Immature natural killer cell (primary cell): ENCODE measurements at places on chromosomes 16 and 17. TPM values are rescaled to one million over a fixed set of nuclear protein-coding genes. Genes with fewer than 3 reads are reported as not detected.

DNA sequence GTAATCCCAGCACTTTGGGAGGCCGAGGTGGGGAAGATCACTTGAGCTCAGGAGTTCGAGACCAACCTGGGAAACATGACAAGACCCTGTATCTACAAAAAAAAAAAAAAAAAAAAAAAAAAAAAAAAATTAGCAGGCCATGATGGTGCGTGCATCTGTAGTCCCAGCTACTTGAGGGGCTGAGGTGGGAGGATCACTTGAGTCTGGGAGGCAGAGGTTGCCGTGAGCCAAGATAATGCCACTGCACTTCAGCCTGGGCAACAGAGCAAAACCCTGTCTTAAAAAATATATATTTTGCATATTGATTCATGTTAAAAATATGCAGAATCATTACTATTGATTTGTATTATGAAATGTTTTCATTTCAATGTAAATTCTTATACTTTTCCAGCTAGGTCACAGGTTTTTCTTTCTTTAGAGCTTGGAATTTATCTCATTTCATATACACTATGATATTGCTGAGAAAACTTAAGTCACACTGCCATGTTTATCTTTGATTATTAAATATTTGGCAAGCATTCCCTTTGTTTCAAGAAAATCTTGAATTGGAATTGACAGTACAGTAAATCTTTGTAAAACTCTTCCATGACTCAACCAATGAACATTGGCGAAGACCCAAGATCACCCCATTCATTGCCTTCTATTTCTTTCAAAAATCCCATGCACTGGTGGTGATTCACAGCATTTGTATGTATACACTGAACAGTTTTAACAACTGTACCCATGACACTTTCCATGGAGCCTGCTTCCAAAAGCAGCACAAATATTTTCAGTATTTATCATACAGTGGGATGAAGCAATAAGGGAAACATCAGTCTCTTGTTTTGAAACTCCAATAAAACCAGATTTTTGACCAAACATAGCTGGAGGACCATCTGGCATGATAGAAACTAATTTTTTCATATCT is 83.5 kb upstream of the TNRC6A start:
- H3K4me3 ChIP-seq = no peak overlapping the region
- H3K4me1 ChIP-seq = no peaks in the 10 kb centered on the region
- no peaks in the 10 kb centered on the region for H3K36me3 ChIP-seq
- peaks cover 6% of the 10 kb centered on the region for H3K27me3 ChIP-seq
- DNase-seq = no peak

- DNase-seq = no peak
- no peak overlapping the region for H3K27ac ChIP-seq
- H3K27me3 ChIP-seq = peaks cover 1% of the 10 kb centered on the region
- peaks cover 58% of the 10 kb centered on the region for H3K36me3 ChIP-seq
Observed at GRCh38 chr16:15613676-15614075, 29.3 kb downstream of the MARF1 start.

GRCh38 chr17:61981323-61981722 is 53.5 kb upstream of the INTS2 start:
- H3K27me3 ChIP-seq = no peaks in the 10 kb centered on the region
- H3K27ac ChIP-seq = no peak overlapping the region
- no peak for DNase-seq
- peaks cover 24% of the 10 kb centered on the region for H3K36me3 ChIP-seq
- no peak overlapping the region for H3K4me3 ChIP-seq

DNA sequence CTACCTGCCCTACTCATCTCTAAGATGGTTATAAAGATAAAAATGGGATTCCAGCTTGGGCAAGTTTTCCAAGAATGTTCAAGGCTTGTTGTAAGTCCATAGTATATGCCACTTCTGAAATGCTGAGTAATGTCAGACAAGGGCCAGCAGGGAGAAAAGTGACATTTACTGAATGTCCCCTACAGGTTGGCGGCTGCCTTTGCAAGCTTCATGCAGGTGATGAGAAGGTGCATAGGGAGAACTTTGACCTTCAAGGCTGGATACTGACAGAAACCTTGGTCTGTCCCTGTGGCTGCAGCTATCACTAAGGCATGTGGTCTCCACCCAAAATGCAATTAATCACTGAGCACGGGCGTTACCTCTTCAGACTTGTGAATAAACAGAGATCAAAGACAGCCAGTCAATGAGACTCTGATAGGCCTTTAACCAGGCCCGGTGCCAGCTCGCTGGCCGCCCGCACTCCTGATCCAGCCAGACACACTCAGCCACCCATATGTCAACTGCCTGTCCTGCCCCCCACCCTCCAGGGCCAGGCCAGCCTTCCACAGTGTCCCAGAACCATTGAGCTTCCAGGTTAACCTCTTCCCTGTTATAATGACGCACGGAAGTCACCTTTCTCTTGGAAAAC is 26.8 kb upstream of the AXIN2 start:
- no peaks in the 10 kb centered on the region for H3K4me1 ChIP-seq
- no peak overlapping the region for H3K4me3 ChIP-seq
- H3K27me3 ChIP-seq = peaks cover 11% of the 10 kb centered on the region

GRCh38 chr16:152141-153128 is at the start of gene HBZ:
HBZ (plus strand) TSS chr16:152644; CDS start chr16:152910, 266 bp downstream.
- no peak within 1 kb of the TSS for H3K27ac ChIP-seq
- H3K36me3 ChIP-seq = no peaks in the 10 kb centered on the region
- H3K4me1 ChIP-seq = peaks cover 6% of the 10 kb centered on the region
- peak within 1 kb of the TSS; percentile 32 for H3K4me3 ChIP-seq
- no peak for DNase-seq

DNA sequence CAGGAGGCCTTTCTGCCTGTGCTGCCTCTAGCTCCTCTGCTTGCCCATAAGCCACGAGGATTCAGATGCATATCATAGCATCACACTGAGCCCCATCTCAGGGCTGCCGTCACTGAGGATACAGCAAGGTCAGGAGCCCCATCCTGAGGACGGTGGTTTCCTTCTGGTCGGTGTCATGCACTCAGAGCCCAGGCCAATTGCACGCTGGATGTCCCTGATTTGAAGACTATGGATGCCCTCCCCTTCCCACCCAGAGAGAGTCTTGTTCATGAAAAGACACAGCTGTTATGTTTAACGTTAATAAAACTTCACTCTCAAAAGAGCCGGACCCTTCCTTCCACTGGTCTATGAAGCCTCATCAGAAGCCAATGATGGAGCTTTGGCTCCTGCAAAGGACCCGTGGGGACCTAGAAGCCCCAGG is 19.9 kb downstream of the COTL1 start:
- H3K27me3 ChIP-seq = peaks cover 30% of the 10 kb centered on the region
- peak overlapping the region; percentile 84 for H3K27ac ChIP-seq
- no peaks in the 10 kb centered on the region for H3K36me3 ChIP-seq
- DNase-seq = no peak

DNA sequence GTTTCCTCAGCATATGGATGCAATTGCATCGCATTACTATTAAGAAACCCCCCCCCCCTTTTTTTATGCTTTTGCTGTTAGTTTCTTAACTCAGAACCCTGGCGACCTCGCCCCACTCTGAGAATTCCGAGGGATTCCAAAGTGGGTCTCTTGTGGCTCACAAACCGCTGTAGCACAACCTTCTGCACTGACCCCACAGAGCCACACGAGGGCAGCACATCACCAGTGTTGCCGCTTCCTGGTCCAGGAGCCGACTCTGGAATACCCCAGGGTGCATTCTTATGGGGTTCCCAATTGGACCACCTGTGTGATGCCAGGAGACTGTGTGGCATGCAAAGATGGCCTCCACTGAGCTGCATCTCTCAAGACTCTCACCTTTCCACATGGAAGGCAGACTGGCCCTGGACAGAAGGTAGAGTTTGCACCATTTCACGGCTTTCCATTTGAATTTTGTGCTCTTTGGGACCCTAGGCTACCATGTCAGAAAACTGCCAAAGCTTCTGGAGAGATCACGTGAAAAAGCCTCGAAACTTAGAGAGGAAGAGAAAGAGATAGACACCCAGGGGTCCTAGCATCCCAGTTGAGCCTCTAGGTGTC is 432.7 kb upstream of the ASIC2 start:
- no peaks in the 10 kb centered on the region for H3K36me3 ChIP-seq
- no peak for DNase-seq
- H3K27me3 ChIP-seq = peaks cover 5% of the 10 kb centered on the region
- H3K4me1 ChIP-seq = no peaks in the 10 kb centered on the region
- no peak overlapping the region for H3K4me3 ChIP-seq
- H3K27ac ChIP-seq = no peak overlapping the region

DNA sequence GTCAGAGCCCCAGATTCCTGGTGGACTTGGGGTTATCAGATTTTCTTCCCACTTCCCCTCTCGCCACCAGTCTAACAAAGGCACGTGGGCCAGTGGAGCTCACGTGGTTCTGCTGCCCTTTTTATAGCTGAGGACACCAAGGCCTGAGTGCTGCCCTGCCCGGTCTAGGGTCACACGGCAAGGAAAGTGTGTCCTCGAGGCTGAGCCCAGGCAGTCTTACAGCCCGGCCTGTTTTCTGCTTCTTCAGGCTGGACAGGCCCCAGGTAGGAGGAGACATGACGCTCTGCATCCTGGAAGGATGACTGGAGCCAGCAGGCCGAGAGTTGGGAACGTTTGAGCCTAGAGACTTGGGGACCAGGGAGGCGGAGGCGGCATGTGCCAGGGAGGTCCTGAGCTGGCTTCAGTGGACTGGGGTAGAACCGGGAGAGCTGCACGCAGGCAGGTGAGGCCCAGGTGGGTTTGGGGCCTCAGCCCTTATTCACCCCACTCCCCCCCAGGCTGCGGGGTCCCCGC is 3.5 kb downstream of the CTRB1 start:
- H3K27me3 ChIP-seq = peaks cover 3% of the 10 kb centered on the region
- H3K27ac ChIP-seq = no peak overlapping the region
- H3K36me3 ChIP-seq = no peaks in the 10 kb centered on the region
- H3K4me3 ChIP-seq = no peak overlapping the region
- peaks cover 5% of the 10 kb centered on the region for H3K4me1 ChIP-seq

- H3K4me1 ChIP-seq = no peaks in the 10 kb centered on the region
- no peak overlapping the region for H3K4me3 ChIP-seq
- H3K27me3 ChIP-seq = peaks cover 2% of the 10 kb centered on the region
- no peaks in the 10 kb centered on the region for H3K36me3 ChIP-seq
- peak; percentile 38 for DNase-seq
- no peak overlapping the region for H3K27ac ChIP-seq
Observed at GRCh38 chr17:68613739-68614298, 12.7 kb upstream of the FAM20A start.

- H3K27me3 ChIP-seq = peaks cover 7% of the 10 kb centered on the region
- peaks cover 58% of the 10 kb centered on the region for H3K36me3 ChIP-seq
- H3K4me1 ChIP-seq = peaks cover 46% of the 10 kb centered on the region
- no peak overlapping the region for H3K4me3 ChIP-seq
- no peak for DNase-seq
Observed at GRCh38 chr17:78834571-78834970, 6.0 kb downstream of the USP36 start.

The MRPL12 gene
- polyA plus RNA-seq = 79.4 TPM

The C1QTNF8 gene
- polyA plus RNA-seq = not detected

The TMC5 gene
- not detected for polyA plus RNA-seq

The TBC1D3C gene
- polyA plus RNA-seq = not detected

The CEP295NL gene
- not detected for polyA plus RNA-seq

The PRDM7 gene
- polyA plus RNA-seq = not detected
